ENCODE measurements at places on chromosomes 1 and 21.
A peak's percentile ranks its signal among the peaks of the same experiment; 100 is the strongest.

GRCh38 chr1:34612091-34612827, 142.6 kb upstream of the GJB5 start:
- no peak for DNase-seq

DNA sequence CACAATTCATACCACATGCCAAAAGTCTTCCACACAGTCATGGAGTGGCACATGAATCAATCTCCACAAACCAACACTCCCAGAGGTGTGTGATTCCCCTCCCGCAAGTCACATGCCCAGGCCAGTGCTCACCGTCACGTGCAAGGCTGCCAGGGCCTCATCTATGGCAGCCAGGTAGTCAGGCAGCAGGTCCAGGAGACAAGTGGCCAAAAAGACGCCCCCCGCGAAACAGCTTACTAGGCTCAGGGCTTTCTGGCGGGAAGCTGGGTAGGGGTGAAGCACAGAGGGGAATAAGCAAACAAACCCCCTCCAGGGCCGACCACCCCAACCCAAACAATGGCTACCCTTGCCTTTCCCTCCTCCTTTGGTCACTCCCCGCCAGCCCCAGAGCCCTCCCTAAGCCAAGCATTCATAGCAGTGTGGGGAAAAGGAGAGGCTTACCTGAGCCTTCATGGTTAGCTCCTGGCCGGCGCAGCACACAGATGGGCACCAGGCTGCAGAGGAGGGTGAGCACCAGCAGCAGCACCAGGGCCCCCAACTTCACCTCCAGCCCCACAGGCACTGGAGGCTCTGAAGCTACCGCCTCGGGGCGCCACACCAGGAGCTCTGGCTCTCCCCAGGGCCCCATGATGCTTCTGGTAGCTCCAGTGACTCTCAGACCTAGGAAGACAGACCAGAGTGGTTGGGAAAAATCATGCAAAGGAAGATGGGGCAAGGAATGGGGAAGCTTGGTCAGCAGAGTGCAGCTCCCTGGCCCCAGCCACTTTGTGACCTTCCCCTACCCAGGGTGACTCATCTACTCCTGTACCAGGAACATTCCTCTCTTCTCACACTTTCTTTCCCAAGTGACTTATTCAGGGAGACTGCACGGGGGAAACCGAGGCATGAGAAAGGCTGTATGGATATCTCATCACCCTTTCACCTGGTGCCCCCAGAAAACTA, 978 bp downstream of the SLC39A1 start:
- DNase-seq = no peak

DNA sequence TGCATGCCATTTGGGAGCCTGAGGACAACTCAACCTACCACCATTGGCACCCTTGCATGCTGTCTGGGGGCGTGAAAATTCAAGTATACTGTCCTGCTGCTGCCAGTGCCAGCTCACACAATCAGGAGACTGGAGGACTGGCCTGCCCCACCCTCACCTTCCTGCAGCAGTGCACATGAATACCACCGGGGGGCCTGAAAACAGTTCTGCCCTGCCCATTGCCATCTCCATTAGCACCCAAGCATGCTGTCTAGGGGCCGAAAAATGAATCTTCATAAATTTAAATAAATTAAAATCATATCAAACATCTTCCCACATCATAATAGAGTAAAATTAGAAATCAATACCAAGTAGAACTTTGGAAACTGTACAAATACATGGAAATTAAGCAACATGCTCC, 322.1 kb upstream of the TMPRSS15 start:
- DNase-seq = no peak

DNA sequence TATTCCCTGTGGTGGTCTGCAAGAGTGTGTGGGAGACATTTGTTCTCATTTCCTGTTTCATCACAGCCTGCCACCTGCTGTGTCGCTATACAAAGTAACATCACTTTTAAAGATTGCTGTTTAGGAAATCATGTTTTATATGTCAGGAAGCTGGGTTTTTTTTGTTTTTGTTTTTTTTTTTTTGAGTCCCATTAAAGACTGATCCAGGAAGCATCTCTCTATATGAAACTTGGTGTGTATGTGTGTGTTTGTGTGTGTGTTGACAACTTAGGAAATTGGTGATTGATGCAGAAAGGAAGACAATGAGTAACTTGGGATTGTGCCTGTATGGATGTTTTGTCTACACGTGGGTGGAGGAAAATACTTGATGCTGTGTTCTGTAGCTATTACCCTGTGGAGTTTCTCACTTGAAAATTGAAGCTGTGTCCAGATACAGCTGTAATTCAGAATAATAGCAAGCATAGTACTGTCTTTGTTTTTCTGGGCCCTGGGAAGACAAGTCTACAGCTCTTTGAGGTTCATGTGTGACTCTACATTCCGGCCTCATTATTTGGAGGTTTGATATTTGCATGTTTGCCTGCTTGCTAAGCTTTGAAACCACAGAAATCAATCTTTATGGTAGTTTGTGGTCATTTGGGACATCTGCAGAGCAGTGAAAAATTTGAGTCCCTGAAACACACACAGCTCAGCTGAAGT, 47.9 kb downstream of the LAMC1 start:
- DNase-seq = peak; percentile 95

DNA sequence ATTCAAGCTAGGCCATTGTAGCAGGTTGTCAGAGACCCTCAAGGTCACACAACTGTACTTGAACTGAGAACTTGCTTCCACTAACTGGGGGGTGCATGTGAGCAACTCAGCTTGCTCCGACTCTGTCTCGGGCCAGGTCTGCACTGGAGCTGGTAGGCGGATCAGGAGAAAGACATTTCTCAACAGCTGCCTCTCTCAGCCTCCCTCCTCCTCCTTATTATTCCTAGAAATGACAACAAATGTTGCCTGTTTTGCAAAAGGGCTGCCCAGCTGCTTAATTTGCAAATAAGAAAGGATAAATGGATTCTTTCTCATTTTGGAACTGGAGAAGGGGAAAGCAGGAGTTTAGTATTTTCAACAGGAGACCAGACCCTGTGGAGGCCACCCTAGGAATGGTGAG, 140.5 kb downstream of the RHOU start:
- DNase-seq = no peak

- DNase-seq = no peak
Observed at GRCh38 chr21:38955495-38955894, 149.8 kb downstream of the ETS2 start.

DNA sequence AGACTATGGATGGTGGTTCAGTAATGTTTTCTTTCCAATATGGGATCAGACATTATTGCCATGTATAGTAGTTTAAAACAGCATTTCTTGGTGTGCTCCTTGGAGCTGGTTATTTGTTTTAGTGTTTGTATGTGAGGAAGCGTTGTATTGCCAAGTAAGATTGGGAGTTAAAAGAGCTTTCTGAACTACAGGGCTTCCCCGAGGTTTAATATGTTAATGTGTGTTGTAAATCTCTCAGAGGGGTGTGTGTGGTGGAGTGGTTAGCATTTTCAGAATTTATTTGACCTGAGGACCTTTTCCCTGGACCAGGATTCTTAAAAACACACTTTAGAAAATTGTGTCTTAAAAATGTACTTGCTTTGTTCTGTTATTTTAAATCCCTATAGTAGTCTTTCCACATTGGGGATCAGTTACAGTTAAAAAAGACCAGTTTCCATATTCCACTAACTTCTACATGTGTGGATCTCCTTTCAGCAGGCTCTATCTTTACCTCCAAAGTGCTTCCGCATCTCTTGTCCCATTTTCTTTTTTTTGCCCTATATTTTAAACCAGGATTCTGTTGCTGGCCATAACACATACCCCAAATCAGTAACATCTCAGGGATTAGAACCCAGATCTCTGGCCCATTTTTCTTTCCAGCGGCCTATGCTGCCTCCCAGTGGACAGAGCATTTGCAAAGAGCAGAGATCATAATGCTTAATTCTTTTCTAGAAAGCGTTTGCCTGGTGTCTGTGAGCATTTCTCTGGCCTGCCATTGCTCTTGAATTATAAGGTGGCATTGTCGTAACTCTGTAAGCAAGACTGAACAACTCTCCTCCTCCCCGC, 58.6 kb downstream of the PBX1 start:
- DNase-seq = peak; percentile 40

GRCh38 chr1:221783936-221784335, 42.0 kb upstream of the DUSP10 start:
- no peak for DNase-seq

GRCh38 chr1:154342836-154343472, 17.6 kb downstream of the ATP8B2 start:
- no peak for DNase-seq

- no peak for DNase-seq
Observed at GRCh38 chr1:233904633-233905415, at the start of gene SLC35F3. Gene SLC35F3, plus strand, starts transcription at chr1:233904676.

GRCh38 chr1:32539584-32540571, 651 bp downstream of the ZBTB8A start:
- no peak for DNase-seq

DNA sequence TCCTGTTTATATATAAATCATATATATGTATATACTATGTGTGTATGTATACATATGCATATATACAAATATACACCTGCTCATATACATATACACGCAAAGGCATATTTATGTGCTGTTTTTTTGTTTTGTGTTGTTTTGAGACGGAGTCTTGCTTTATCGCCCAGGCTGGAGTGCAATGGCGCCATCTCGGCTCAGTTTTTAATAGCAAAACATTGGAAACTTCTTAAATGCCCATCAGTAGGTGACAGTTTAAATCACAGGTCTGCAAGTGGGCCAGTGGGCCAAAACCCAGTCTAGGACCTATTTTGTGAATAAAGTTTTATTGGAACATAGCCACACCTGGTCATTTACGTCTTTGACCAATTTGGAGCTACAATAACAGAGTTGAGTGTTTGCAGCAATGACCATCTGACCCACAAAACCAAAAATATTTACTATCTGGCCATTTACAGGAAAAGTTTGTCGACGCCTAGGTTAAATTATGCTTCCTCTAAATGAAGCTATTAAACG, 132.3 kb downstream of the TOMM20 start:
- no peak for DNase-seq

- no peak for DNase-seq
Observed at GRCh38 chr1:185906186-185906585, 172.0 kb downstream of the HMCN1 start.

- DNase-seq = no peak
Observed at GRCh38 chr21:42225042-42225441, 6.1 kb downstream of the ABCG1 start.

- no peak for DNase-seq
Observed at GRCh38 chr1:165871311-165872067, 44.1 kb downstream of the UCK2 start.

DNA sequence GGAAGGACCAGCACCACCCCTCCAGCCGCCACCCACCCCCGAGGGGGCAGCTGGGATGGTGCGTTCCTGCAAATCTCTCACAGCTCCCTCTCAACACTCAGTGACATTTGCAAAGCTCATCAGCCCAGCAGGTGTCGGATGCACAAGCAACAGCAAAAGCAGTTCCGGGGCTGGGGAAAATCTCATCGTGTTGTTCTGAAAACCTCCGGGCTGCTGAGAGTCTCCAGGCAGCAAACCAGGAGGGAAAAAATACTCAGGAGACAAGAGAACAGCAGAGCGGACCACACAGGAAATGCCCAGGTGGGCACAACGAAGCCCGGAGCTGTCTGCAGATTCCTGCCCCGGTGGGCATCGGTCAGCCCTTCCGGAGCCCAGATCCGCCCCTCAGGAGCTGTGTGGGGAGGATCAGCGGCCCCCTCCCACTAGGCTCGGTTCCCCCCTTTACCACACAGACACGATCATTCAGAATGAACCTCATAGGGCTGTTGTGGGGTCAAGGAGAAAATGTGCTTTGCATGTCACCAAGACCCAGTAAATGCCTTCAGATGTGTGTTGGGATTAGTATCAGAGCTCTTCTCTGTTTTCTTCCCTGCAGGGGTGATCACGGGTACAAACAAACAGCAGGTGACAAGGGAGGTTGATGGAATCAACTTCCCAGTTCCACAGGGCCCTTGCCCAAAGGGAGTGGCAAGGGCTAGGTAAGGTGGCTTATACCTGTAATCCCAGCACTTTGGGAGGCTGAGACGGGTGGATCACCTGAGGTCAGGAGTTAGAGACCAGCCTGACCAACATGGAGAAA, 127.0 kb upstream of the TIAM1 start:
- no peak for DNase-seq

DNA sequence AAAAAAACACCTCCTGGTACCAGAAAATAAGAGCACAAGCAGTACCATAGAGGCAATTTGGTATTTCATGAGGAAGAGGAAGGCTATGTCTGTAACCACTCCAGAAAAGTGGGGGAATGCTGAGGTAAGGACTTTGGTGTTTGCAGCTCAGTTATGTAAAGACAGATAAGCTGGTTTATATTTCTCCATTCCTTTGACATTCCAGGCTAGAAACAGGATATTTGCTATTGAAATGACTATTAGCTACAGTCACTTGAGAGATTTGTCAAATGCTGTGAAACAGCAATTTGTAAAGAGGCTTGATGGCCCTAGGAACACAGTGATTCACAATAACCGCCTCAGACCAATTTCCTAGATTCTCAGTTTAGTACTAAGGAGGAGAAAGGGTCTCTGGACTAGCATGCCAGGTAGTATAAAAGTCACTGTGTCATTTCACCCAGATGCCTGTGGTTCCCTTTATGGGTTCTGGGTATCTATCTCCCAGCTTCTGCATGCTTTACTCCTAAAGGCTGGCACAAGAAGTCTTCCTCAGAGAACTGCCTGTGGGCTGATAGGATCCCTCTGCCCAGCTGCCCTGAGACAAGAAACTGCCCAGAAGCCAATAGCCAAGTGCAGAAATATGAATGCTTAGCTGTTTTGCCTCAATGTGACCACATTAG, 80.5 kb downstream of the VCAM1 start:
- no peak for DNase-seq

DNA sequence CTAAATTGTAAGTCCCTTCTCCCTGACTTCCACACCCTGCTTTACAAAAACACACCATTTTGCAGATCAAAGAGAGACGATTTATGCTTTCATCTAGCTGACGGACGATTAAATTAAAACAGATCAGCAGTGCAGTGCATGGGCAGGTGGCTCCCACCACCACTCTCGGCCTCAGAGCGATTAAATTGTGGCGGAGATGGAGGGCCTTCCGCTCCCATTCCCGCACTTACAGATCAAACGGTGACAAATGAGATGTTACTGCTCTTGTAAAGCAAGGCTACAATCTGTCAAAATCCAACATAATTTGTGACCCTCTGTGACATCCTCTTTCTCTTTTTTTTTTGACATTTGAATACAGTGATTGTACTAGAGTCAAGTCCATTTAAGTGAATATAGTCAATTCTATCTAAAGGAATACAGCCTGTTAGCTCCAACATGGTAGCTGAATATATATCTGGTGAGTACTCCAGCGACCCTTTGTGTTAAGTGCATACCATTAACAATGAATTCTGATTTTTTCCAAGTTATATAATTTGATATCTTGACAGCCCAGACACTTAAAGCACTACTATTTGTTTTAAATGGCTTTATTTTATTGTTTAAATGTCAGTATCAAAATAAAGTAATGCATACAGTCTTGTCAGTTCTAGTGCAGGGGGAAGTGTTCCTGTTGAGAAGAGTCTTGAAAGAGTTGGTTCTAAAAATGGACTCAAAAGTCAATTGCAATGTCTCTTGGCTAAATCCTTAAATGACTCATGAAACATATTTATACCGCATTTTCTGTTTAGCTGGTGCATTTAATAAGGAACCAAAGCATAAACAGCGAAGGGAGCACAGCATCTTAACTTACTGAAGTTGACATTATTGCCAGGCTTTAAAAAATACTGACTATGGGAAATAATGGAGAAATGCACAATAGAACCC, 109.0 kb downstream of the ESRRG start:
- DNase-seq = no peak

- DNase-seq = no peak
Observed at GRCh38 chr1:57142999-57143398, 177.2 kb upstream of the C8B start.

- no peak for DNase-seq
Observed at GRCh38 chr1:2847086-2847985, 45.8 kb upstream of the TTC34 start.

GRCh38 chr21:28308516-28308915, 684.2 kb downstream of the LTN1 start:
- DNase-seq = no peak

- DNase-seq = peak; percentile 58
Observed at GRCh38 chr1:19366599-19367536, 54.7 kb downstream of the SLC66A1 start.

Measured in COLO829 (cell line).